HAP-1 (cell line): ENCODE measurements at places on chromosomes 16 and 17.

GRCh38 chr17:68640242-68640989, 39.2 kb upstream of the FAM20A start:
- no peak for DNase-seq

- no peak for DNase-seq
These were observed 683.5 kb upstream of the CA10 start for GRCh38 chr17:52841971-52842370.

- DNase-seq, result no peak
These were observed 11.3 kb upstream of the RPL13 start for GRCh38 chr16:89549007-89549700.

DNA sequence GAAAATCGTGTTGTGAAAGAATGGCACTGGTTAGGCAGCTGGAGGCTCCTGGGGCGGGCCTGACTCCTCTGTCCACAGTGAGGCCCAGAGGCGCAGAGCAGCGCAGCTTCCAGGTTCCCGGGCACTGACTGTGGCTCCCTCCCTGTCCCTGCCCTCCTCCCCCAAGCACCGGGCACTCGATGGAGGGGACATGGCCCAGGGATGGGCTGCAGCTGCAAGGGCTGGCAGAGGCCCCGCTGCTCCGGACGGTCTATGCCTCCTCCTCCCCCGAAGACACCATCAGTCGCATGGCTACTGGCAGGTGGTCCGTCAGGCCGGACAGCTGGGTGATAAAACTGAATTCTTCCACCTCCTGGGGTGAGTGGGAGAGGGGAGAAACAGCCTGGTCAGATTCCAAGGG, 50.1 kb downstream of the PRMT7 start:
- DNase-seq, result no peak

- DNase-seq, result no peak
These were observed 225.7 kb downstream of the CBLN1 start for GRCh38 chr16:49055824-49056545.

GRCh38 chr17:13746404-13746803, 144.7 kb upstream of the HS3ST3A1 start:
- no peak for DNase-seq

DNA sequence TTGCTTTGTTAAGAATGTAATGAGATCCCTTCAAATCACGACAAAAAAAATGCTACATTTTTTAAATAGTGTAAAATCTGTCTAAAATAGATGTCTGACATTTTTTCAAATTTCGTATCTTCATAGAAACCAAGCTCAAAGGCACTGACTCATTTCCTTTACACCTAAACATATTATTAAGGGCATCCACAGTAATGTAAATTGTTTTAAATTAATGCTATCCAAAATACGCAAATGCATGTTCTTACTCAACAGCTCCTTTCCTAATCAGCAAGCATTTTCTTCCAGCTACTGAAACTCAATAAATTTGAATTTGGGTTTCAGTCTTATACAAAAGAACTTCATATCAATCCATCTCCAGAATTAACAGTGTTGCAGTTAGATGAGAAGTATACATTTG, 4.3 kb downstream of the C16orf87 start:
- no peak for DNase-seq
